Stimulated activated CD4-positive, alpha-beta T cell treated with anti-CD3 and anti-CD28 coated beads, Interleukin-15, amount 100 ng/mL, for 1 hour (primary cell): ENCODE measurements at places on chromosomes 6 and 20.

GRCh38 chr6:120872262-120872578 is 462.1 kb downstream of the TBC1D32 start:
- DNase-seq: no peak

DNA sequence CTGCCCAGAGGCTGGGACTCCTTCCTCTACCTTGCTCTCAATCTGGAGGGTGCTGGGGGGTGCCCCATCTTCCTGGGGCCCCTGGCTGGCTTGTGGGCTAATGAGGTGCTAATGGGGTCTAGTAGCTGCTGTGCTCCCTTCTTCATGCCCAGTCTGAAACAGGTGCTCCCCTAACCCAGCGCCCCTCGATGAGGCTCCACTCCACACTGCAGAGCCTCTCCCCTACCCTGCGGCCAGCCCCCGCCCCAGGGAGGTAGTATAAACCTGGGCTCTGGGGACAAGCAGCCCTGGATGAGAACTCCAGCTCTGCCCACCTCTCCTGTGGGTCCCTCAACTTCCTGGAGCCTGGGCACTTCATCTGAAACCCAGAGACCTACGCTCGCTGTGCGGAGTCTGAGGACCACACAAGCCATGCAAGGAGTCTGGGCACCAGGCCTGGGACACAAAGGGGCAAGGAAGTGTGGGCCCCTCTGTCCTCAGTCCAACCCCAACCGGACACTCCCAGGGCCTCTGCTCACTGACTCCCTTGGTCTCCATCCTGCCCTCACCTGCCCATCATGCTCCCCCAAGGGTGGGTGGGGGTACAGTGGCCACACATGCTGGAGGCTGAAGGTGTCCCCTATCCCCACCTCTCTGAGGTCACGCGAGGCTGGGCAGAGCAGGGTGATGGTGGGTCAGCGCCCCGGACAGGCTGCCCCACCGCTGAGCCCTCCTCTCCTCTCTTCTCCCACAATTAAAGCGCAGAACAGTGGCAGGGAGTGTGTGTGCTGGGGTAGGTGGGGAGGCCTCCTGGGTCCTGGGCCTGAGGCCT is 6.1 kb downstream of the RPL10A start:
- no peak for DNase-seq

DNA sequence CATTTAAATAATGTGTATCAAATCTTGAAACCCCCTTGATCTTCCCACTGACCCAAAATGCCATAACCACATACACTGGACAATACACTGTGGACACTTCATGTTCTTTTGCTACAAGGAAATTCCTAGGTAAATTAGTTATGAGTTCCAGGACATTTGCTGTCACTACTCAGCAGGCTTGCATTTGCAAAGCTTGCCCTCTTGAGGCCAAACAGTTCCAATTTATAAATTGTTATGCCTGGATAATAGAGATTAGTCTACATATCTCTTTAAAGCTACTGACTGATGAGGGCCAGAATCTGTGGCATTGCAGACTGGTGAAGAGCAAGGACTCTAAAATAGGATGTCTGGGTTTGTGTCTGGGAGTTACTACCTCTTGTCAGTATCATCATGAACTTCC is 17.4 kb upstream of the RAB32 start:
- DNase-seq: no peak

DNA sequence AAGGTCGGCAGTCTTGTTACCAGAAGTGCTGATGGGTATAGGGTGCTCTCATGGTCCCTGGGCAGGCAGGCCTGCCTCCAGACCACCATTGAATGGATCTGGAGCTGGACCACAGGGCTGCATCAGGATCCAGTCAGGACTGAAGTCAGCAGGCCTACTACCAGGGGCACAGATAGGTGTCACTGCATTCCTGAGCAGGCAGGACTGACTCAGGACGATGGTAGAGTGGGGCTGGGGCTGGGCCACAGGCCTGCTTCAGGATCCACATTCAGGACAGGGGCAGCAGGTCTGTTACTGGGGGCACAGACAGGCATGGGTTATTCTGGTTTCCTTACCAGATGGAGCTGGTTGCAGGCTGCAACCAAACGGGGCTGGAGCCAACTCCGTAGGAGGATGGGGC is 51.4 kb upstream of the MAP3K4 start:
- DNase-seq: no peak

DNA sequence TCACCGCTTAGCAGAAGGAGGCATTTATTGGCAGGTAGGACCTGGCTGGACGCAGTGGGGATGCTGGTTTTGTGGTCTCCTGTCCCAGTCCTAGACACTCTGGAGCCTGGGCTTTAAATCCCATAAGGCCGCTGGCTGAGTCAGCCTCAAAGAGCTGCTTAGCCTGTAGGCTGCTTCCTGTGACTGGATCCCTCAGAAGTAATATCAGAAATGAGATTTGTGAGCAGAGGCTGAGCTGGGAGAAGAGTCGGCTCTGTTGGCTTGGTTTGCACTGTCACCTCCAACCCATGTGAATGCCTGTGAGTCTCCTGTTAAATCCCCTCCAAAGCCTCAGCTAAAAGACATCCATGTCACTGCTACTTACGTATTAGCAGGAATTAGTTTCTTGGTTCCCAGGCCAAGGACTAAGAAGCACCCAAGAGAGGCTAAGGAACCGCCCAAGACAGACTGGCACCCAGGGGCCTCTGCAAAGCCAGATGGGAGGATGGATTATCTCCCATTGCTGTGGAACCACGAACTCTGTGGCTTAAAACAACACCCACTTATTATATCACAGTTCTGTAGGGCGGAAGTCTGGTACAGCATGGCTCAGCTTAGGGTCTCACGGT is 289.4 kb downstream of the CDC5L start:
- DNase-seq: no peak

DNA sequence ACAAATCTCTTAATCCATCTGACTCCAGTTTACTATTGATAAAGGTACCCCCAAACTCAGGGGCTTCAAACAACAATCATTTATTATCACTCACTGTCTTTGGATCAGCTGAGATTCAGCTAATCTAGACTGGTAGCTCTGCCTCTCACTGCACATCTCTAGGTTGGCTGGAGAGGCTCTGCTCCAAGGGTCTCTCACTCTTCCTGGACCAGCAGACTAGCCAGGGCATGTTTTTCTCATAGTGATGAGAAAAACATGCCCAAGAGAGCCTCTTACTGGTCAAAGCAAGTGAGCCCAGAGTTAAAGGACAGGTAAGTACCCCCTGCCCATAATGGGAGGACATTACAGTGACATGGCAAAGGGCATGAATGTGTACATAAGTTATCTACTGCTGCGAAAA is 115.1 kb upstream of the BEND3 start:
- DNase-seq: no peak

DNA sequence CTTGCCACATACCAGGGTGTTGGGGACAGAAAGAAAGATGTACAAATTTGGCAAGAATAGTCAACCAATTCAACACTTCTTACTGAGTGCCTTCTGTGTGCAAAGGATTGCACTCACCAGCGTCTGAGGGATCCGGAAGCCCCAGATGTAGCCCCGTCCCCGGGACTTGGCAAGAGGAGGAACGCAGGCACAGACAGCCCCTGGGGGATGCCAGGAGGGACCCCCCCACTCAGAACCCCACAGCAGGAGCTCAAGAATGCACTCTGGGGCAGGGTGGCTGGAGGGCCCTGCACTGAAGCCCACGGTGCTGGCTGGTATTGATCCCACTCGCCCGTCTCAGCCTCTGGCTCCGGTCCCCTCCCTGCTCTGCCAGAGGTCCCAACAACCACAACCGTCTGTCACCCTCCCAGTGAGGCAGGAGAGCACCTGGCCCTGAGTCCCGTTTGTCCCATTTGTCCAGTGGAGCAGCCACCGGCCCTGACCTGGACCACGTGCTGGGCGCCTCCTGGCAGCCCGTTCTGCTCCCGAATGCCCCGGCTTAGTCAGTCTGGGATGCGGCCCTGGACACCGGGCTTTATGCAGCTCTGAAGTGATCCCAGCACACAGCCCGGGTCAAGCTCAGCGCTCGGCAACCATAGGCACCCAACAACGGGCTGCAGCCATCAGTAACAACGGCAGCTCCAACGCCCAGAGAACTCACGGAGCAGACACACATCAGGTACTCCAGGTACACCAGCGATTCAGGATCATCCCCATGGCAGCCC is 128.7 kb downstream of the DLL1 start:
- no peak for DNase-seq

DNA sequence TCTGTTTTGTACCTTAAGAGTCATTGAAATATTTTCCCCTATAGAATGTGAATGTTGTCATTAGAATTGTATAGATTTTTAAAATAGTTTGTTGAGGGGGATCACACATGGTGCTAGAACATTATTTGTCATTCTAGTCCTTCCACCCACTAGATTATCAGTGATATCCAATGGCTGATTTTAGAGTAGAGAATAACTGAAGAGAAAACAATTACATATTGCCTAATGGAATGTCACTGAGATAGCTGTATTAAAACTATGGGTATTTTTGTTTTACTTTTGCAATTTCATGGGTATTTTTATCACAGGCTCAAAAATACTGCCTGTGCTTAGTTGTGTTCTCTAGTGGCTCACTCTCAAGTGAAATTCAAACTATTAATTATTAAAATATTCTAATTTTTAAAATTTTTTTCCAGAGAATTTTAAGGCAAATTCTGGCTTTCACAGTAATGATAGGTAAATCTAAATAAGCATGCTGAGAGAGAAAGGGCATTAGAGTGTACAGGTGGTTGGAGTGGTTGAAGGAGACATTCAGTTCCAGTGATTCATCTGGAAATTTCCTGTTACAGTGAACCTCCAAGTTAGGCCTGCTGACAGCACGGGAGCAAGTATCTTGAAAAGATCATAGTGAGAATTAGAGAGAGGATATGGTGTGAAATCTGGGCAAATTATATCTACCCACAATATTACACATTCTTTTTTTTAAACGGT is 399.6 kb downstream of the NKAIN2 start:
- no peak for DNase-seq

DNA sequence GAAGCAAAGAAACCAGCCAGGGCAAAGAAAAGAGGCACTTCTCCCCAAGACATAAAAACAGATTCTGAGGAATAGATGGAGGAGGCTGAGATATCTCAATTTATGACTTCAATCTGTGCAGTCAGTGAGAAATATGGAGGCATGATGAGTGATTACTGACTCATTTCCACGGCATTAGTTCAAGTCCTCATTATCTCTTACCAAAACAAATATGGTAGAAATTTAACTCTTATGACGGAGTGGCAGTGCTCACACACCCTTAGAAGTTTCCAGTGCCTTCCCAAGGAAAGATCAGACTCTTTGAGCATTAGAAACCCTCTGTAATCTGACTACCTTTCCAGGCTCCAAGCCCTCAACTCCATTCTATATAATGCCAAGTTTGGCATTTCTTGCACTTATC is 364.1 kb downstream of the ARHGAP18 start:
- DNase-seq: no peak

- no peak for DNase-seq
Measured at GRCh38 chr6:2503816-2504494, 246.8 kb downstream of the MYLK4 start.

- DNase-seq: no peak
Measured at GRCh38 chr6:38671885-38672467, 31.0 kb downstream of the GLO1 start.

- no peak for DNase-seq
Measured at GRCh38 chr6:112980676-112981075, 633.5 kb downstream of the RFPL4B start.

- DNase-seq: no peak
Measured at GRCh38 chr6:167030222-167031072, 31.2 kb downstream of the CEP43 start.

DNA sequence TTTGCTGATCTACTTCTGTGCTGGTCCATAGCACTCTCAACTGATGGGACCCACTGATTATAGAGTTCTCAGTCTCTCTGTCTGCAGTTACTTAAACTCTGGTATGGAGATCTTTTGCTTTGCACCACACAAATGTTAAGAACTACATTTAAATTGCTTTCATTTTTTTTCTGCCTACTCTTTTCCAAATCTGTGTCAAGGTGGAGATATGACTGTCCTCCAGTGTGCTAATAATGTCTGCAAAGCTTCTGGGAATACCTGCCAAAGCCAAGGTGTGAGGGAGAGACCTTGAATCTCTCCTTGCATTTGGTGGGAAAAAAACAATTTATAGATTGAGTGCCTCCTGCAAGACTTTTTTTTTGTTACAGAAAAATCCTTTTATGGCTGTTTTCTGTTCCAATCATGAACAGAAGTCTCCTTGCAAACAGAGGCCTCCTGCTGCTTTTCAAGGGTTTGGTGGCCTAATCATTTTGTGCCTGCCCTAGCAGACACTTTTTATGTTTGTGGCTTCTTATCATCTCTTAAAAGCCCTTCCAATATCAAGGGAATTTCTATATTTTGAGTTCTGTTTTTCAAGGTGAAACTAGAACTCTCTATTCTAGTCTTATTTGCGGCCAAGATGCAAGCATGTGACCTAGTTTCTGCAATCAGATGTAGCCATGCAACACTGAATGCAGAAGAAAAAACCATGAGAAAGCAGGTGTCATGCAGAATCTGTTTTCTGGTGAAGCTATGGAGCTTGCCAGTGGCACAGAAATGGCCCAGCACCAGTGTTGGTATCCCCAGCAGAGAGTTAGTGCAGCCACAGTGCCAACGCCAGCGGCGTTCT is 23.2 kb upstream of the AKIRIN2 start:
- no peak for DNase-seq

GRCh38 chr6:111825439-111826086 is 47.7 kb downstream of the FYN start:
- no peak for DNase-seq

DNA sequence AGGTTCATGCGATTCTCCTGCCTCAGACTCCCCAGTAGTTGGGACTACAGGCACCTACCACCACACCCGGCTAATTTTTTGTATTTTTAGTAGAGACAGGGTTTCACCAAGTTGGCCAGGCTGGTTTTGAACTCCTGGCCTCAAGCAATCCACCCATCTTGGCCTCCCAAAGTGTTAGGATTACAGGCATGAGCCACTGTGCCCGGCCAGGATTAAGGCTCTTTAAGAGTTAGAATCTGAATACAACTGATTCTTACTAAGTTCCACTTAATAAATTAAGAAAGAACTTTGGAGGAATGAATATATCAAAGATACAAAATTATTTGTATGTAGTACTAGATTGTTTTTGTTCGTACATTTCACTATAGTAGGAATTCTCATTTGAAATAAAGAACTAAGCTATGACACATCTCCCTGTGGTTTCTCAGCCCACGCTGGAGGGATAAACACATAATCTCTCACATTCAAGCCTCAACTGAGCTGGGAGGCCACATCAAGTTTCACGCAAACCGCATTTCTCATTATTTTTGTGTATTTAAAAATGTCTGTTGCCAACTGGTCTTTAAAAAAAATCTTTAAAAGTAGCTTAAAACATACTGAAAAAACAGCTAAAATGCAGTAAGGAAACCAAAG is 34.2 kb downstream of the DTNBP1 start:
- no peak for DNase-seq

- DNase-seq: no peak
Measured at GRCh38 chr20:59743767-59744485, 139.6 kb downstream of the PHACTR3 start.

DNA sequence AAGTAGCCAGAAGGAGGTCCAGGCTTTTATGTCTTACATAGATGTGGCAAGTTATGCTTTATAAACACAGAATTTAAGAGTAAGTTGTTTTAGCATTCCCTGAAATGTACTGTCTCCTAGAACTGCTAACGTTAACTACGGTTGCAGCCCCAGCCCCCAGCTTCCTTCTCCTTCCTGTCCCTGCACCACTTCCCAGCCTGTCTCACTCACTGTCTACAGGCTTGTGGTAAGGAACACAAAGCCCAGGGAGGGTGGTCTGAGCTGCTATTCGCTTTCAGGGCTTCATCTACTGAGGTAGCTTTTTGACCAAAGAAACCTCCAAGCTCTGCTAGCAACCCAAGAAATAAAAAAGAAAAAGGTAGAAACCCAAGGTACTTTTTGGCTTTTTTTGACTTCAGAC is 35.9 kb downstream of the PCSK2 start:
- DNase-seq: no peak

GRCh38 chr6:129175066-129175465 is 292.1 kb downstream of the LAMA2 start:
- no peak for DNase-seq

- DNase-seq: no peak
Measured at GRCh38 chr6:17347012-17347411, 46.4 kb upstream of the CAP2 start.
